ENCODE measurements at places on chromosomes 4 and X.

DNA sequence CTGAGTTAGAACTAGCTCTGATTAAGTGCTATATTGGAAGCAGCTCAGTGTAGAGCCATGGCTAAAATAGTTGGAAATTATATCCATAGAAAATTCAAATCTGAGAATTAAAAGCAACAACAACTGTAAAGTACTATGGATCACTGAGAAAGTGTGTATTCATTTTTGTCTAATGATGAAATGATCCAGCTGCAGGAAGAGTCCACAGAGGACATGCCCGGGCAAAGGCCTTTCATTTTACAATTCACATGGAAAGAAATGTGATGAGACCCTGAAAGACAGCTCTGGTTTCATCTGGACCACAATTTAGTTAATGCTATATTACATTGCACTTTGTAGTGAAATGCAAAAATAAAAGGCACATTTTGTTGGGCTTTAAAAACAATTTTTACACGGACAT, 196.8 kb upstream of the FAT1 start:
- DNase-seq, result no peak

DNA sequence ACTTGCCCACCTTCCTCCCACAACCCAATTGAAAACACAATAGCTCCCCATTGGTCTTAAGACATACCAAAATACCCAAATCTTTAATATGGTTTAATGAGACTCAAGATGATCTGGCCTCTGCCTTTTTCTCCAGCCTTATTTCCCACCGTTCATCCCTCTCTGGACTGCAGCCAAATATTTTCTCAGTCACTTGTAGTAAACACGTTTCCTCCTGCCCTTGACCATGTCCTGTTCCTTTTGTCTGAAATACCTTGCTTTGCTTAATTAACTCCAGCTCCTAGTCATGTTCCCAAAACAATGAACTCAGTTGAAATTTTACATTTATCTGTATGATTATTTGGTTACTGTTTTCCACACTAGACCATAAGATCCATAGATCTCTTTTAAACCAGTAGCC, 8.4 kb upstream of the NUP54 start:
- DNase-seq, result no peak

- DNase-seq, result no peak
These were observed 1328.3 kb downstream of the C4orf33 start for GRCh38 chr4:130424211-130424610.

DNA sequence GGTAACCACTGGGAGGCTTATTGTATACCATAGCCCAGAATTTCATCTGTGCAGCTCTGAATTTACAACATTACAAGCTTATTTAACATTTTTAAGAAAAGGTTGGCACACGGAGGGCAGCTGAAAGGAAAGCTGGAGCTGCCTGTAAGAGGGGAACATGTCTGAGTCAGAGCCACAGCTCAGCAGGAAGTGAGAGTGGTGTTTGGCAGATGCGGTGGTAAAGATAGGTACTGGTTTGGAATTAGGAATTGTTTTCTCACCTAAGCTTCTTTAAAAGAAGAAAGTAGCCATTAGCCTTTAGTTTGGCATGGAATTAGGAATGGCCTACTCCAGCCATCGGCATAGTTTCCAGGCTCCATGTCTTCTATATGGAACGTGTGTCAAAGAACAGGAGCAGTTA, 172.5 kb upstream of the ANXA3 start:
- DNase-seq, result no peak

GRCh38 chr4:89358935-89359638, 51.5 kb upstream of the GPRIN3 start:
- DNase-seq, result no peak

- no peak for DNase-seq
These were observed 31.2 kb downstream of the USP38 start for GRCh38 chr4:143215873-143216272.

DNA sequence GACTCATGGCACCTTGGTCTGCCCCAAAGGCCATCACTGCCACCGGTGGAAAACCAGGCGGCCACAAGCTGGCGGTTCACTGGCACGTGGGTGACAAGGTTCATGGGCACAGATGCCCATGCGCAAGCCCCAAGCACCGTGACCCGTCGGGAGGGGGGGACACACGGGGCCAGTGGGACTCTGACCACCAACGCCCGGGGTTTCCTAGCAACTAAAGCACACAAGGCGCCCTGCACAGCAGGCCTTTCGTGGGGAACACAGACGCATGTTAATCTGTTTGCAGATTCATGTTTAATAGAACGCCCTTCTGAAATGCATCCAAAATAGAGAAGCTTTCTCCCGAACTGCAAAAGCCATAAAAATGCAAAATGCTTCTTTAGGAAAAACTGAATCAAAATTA, 43.9 kb downstream of the FAM53A start:
- no peak for DNase-seq

GRCh38 chr4:41135801-41136200, 78.5 kb downstream of the APBB2 start:
- DNase-seq, result no peak

GRCh38 chrX:17433965-17434364, 59.0 kb downstream of the NHS start:
- DNase-seq, result no peak

DNA sequence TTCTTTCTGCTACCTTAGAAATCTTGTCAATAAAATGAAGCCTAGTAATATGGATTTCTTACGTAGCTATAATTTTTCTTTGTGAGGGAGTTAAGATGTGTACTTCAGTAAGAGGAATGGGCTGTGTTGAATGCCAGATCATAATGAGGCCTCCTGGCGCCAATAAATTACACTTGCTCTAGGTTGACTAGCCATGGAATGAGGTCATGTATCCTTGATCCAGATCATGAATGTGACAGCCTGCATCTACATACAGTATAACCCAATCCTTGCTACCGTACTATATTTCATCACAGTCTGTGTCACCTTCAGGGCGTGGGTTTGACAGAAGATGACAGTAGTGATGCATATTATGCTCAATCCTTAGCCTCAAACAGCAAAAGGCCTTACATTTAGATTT, 36.2 kb downstream of the NHS start:
- no peak for DNase-seq

DNA sequence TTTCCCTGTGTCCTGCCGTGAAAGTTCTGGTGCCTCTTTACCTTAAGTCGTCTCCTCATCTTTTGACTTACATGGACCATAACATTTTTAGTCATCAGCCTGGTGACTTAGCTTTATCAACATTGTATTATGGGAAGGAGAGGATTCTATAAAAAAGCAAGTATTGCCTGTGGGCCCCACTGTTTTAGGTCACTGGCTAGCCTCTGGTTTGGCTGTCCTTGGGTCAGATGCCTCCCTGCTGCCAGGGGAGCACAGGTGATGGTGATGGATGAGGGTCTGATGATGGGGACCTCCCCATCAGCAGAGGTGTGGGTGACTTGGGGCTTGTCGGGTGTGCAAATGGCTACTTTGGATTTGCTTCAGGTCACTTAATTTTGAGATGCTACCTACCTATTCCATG, 51.8 kb downstream of the FAM193A start:
- DNase-seq, result no peak

GRCh38 chr4:101032541-101032940, 314.8 kb downstream of the PPP3CA start:
- no peak for DNase-seq

GRCh38 chr4:86594559-86595425, 677 bp downstream of the PTPN13 start:
- peak; percentile 64 for DNase-seq

- DNase-seq, result no peak
These were observed 78.6 kb downstream of the ARHGAP36 start for GRCh38 chrX:131136776-131137175.

DNA sequence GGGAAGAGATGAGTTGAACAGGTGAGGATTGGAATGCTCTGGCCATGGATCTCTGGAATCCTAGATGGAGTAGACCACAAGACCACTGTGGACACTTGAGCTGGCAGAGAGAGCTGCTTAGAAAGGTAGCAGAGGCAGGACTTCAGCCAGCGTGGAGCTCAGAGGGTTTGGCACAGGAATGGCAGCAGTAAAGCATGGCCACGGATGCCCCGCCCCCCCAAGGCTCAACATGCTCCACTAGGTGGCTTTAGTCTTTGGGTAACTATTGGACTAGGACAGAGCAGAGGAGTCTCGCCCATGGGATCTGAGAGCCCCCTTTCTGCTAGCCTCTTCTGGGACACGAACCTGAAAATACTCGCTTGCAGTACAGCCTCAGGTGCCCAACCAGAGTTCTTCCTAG, 150.1 kb upstream of the NEIL3 start:
- no peak for DNase-seq
